ENCODE measurements at places on chromosomes 3 and 15.
A peak's percentile ranks its signal among the peaks of the same experiment; 100 is the strongest.

DNA sequence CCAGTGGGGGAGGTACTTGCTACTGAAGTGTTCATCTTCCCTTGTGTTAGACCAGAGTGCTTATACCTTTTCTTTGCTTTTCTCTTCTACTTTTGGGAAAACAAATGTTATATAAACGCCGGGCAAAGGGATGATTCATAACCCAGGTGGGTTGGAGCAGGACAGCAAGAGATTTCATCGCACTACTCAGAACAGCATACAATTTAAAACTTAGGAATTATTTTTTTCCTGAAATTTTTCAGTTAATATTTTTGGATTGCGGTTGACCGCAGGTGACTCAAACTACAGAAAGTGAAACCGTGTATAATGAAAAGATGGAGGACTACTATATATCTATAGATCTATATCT lies 270.0 kb upstream of the RGMA start:
- DNase-seq: no peak

DNA sequence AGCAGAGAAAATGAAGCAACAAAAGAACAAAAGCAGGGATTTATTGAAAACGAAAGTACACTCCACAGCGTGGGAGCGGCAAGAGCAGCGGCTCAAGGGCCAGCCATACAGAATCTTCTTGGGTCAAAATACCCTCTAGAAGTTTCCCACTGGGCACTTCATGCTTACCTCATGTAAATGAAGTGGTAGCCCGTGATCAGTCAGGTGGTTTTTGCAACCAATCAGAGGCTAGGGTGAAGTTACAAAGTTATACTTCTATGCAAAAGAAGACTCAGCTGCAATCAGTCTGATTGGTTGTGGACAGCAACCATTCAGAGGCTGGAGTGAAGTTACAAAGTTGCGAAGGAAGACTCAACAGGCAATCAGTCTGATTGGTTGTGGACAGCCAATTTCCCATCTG lies 37.8 kb upstream of the TRH start:
- peak; percentile 39 for DNase-seq

DNA sequence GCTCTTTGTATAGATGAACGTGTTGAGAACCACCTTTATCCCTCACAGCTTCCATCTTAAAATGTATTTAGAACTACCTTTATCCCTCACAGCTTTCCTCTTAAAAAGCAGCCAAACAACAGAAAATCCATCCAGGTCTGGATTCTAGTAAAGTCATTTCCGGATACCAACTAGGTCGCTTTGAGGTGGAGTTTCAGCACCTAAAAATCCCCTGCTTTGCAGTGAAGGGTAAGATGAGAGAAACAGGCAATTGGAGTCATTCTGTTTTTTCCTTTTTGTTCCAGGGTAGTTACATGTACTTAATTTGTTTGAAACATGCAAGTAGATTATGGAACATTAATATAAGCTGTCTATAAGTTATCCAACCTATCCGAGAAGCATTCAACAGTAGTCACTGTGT lies 192.0 kb downstream of the UBE2E2 start:
- no peak for DNase-seq

GRCh38 chr3:9147896-9148266 lies 101.6 kb downstream of the SRGAP3 start:
- DNase-seq: no peak

DNA sequence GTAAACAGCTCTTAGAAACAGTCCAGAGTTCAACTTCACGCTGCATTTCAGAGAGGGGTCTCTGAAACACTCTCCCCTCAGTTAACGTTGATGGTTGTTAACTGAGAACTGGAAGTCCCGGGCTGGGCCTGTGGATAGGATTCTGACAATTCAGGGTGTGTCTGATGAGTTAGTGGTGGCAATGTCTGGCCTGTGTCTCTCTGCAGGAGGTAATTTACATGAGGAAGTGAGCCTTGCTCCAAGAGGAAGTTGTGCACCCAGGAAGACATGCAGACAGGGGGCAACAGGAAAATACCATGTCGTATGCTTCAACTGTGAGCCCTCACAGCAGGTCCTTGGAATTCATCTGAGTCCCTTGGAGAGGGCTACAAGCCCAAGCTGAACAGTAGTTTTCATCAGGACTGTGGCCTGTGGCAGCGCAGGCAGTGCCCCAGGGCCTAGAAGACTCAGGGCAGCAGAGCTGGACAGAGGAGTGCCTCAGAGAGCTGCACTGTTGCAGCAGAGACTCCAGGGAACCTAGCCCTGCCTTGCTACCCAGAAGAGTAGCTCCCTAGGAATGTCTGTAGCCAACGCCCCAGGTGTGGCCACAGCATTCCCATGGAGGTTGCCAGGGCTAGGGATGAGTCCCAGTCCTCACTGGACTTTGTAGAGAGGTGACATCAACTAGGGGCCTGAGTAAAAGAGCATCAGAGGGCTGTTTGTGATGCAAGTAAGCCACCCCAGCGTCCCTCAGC lies 104.6 kb upstream of the SELENOK start:
- no peak for DNase-seq

- DNase-seq: peak; percentile 3
These were observed 727 bp downstream of the RAP2B start for GRCh38 chr3:153162513-153163392.

DNA sequence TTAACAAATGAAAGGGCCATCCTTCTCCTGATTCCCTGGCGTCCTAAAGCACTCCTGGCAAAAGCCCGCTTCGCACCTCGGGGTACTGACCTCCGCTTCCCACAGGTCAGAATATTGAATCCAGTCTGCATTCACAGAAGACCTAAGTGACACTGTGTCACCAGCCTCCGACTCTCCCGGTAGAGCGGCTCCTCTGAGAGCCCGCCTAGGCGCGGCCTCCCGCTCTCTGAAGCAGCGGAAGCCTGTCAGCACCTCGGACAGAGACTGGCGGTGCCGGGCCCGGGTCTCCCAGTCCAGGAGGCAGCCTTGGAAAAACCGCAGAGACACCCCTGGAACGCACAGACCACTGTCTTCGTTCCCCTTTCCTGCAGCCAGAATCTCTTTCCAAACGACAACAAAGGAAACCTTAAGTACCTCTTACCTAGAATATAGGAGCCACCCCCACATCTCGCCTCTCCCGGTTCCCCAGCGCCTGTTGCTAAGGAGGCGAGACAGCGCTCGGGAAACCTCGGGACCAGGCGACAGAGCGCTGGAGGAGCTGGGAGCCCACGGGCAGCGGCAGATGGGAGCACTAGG lies 1.2 kb downstream of the GABRB3 start:
- DNase-seq: no peak

DNA sequence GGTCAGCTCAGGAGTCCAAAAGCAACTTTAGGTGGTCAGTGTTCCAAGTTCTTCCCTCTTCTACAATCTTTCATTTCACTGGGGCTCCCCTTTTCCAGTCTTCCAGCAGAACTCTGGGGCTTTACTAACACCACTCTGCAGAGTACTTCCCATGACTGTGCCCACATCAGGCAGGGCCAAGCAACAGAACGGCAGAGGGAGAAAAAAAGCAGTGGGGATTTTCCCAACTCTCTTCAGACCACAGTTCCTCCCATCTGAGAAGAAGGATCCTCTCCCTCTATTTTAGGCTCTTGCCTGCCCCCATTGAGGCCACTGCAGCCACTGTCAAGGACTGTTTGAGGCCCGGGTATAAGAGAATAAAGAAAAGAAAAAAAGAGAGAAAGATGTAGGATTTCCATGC lies 70.7 kb downstream of the TTBK2 start:
- no peak for DNase-seq

GRCh38 chr3:150484410-150484809 lies 61.9 kb downstream of the SERP1 start:
- no peak for DNase-seq

DNA sequence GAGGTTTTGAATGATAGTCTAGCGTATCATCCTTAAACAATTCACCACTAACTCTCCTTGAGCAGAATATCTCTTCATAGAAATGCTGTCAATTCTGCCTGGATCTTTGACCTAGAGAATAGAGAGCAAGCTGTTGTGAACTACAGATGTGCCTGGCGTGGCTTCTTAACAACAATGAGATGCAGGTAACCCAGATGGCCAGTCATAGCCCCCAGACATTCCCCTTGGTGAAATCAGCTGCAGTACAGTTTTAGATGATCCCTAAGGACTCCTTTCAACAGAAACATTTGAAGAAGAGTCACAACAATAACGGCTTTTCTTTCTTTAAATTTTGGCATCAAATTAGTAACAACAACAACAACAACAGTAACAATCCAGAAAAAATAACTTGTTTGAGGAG lies 1041.3 kb downstream of the ROBO1 start:
- DNase-seq: no peak

DNA sequence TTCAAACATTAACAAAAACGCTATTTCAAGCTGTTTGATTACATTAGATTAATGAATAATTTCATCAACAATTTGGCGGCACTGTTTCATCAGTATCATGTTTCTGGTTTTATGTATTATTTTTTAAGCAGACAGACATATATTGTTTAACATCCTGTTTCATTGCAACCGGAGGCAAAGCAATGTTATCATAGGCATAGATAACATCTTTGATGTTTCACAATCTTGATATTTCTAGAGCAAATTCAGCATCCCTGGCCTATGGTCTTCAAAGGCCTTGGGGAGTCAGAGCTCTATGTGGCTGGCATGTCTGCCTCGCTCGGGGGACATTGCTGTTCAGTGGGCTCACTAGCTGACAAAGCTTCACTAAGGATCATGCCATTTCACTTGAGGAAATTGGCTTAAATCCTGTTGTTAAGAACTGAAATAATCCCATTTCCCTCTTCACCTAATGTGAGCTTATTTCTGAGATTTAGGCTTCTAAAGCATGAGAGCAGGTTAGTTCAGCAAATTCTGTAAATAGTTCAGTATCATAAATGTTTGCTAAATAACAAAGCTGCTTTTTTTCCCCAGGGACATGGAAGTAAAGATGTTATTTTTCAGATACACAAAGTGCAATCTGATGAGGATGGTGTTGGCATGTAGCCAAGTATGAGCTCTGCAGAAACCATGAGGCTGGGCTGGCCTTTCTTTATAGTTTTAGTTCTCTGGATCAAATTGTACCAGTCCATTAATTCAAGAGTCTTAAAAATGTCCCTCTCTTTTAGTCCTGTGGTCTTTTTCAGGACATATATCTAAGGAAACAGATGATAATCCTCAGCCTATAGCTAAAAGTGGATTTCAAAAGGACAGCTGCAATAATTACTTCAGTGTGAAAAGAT lies 941.4 kb downstream of the PLOD2 start:
- no peak for DNase-seq

DNA sequence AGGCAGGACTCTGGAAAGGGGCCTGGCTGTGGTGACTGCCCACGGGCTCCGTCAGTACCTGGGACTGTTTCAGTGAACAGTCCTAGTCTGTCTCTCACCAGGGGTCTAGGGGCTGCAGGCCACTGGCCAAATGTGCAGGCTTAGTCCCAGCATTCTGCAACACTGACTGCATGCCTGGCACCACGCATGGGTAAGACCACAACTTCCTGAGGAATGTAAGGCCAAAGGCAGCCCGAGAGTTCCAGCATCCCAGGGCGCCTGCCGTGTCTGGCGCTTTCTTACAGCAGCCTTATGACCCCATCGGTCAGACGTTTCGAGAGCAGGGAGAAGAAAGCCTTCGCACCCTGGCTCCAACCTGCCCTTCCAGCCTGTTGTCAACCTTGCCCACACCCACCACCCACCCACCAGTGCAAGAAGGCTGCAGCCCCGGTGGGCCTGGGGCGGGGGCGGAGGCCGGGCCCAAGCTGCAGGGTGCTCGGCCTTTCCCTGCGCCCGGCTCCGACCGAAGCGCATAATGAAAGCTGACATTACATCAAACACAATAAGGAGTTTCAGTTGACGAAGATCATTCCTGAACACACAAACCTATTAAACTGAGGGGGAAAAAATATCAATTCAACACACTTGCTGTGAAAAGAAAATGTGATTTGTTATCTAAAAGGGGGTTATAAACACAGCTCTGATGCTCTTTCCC lies 29.5 kb upstream of the TMEM115 start:
- DNase-seq: no peak

- no peak for DNase-seq
These were observed 344.5 kb downstream of the FGF12 start for GRCh38 chr3:192382861-192383260.

- no peak for DNase-seq
These were observed 31.3 kb downstream of the LAMP3 start for GRCh38 chr3:183131186-183131725.

DNA sequence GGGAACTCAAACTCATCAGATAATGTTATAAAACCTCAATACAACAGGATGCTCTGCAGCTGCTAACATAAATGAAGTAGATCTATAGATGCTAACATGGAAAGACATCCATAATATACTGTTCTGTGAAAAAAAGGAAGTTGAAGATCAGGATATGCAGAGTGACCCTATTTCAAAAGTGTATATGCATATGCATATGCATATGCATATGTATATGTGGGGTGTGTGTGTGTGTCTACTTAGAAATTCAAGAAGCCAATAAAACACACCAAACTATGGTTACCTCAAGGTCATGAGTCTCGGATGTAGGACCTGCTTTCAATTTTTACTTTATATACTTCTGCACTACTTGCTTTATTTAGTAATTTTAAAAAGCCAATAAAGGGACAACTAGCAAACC lies 125.6 kb downstream of the ABHD5 start:
- no peak for DNase-seq

DNA sequence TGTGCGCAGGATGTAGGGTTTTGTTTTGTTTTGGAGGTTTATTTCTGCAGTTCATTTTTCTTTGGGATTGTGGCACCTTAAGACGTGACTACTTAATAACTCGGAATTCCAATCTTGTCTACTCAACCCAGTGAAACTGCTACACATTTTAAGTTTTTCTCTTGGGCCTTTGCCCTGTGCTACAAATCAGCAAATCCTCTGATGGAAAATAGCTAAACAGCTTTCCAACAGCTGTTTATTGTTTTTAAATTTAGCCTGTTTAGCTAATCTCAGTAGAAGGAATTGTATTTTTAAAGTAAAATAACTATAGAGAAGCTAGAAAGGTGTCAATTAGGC lies 48.4 kb downstream of the OPA1 start:
- DNase-seq: no peak

GRCh38 chr3:100927775-100928174 lies 65.4 kb downstream of the ABI3BP start:
- no peak for DNase-seq

GRCh38 chr3:56753206-56753820 lies 48.4 kb downstream of the ARHGEF3 start:
- no peak for DNase-seq

GRCh38 chr15:87816016-87816415 lies 440.5 kb downstream of the NTRK3 start:
- DNase-seq: no peak

GRCh38 chr3:22496641-22497040 lies 706.5 kb upstream of the UBE2E2 start:
- no peak for DNase-seq

- DNase-seq: no peak
These were observed 45.5 kb upstream of the SLC6A11 start for GRCh38 chr3:10770547-10770946.

- no peak for DNase-seq
These were observed 65.2 kb downstream of the TBL1XR1 start for GRCh38 chr3:177131927-177132636.

DNA sequence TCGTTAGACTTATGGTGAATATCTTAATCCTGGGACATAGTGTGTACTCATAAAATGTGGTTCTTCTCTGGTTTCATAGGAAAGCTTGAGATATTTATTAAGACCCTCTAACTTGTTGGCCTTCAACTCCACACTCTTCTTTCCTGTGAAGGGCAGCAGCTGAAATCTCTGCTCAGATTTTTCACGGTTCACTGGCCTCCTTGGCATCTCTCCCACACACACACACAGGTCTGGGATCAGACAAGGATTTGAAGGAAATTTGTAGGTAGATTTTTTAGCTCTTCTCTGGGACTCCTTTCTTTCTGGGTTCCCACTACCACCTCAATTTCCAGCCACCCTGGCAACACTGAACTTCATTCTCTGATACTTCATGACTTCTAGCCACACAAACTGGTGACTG lies 70.2 kb downstream of the MYRIP start:
- no peak for DNase-seq
